Left lobe of liver (tissue), 2 donors: ENCODE measurements at places on chromosomes 5 and 9. TPM values are rescaled to one million over a fixed set of nuclear protein-coding genes. Genes with fewer than 3 reads are reported as not detected.

- peak; percentile 65 for DNase-seq
These were observed 89.8 kb downstream of the SLC1A3 start for GRCh38 chr5:36696059-36696673.

DNA sequence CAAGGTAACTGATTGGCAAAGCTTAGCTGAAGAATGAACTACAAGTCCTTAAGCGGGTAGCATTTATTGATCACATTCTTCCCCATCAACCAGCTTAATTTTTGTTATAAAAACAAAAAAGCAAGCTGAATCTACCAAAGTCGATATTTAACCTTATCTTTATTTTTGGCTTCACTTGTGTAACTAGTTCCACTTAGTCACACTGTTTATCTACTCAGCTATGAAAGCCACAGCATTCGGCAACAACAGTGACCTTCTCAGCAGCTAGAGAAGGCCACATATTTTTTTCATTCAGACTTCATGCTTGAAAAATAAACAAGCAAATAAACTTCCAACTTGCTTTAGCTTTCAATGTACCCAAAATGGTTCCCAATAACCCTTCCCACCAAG lies 69.4 kb downstream of the KLHL3 start:
- no peak for DNase-seq

GRCh38 chr5:94395468-94395867 lies 222.9 kb downstream of the KIAA0825 start:
- no peak for DNase-seq

GRCh38 chr9:117720066-117720465 lies 15.9 kb downstream of the TLR4 start:
- no peak for DNase-seq

GRCh38 chr9:114561771-114562170 lies 25.8 kb upstream of the ATP6V1G1 start:
- DNase-seq: no peak

DNA sequence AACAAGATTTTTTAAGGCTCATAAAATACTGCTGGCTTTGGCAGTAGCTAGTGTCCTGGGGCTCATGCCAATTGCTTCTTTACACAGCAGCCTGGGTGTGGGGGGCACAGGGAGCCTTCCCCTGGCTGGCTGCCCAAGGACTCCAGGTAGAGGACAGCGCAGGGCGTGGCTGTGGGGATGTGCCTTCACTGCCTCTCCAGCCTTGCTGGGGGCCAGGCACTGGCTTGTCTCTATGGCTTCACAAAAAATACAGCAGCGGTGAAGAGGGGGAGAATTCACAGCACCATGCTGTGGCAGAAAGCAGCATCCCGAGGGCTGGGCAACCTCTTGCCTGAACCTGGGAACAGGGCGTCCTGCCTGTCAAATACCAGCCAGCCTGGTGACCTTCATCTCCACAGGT lies 57.4 kb downstream of the DAP start:
- peak; percentile 72 for DNase-seq

GRCh38 chr9:4604678-4605095 lies 57.4 kb upstream of the PLPP6 start:
- DNase-seq: peak; percentile 67

DNA sequence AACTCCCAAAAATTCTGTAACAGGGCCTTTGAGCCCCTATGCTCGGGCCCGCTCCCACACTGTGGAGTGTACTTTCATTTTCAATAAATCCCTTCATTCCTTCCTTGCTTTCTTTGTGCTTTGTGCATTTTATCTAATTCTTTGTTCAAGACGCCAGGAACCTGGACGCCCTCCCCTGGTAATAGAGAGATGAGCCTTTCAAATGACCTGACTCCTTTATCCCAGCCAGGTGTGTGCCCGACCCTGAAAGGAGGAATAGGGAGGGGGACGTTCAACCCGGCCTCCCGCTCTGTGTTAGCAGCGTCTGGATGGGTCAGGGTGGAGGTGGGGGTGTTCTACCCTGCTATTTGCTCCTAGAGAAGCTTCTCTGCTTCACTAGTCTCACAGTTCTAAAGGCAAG lies 53.9 kb downstream of the FXN start:
- no peak for DNase-seq

GRCh38 chr9:104907278-104907951 lies 20.5 kb downstream of the ABCA1 start:
- DNase-seq: peak; percentile 71

DNA sequence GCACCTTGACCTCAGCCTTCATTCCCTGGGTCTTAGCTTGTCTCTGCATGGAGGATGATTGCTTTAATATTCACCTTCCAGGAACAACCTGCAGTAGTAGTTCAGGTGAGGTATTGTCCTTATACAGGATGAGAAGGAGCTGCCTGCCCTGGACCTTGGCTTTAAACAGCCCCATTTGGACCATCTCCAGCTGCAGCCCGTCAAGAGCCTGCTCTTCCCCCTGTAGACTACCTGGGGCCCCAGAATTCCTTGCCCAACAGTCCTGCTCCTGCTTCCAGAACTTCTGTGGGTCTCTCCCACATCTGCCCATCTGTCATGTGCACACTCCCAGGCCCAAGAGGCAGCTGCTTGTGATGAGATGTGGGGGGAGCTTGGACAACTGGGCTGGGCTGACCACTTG lies 12.2 kb upstream of the OTP start:
- no peak for DNase-seq

- no peak for DNase-seq
These were observed 169.0 kb downstream of the DOCK2 start for GRCh38 chr5:169805937-169806700.

GRCh38 chr9:69757996-69758675 lies 1.7 kb downstream of the PTAR1 start:
- DNase-seq: no peak

DNA sequence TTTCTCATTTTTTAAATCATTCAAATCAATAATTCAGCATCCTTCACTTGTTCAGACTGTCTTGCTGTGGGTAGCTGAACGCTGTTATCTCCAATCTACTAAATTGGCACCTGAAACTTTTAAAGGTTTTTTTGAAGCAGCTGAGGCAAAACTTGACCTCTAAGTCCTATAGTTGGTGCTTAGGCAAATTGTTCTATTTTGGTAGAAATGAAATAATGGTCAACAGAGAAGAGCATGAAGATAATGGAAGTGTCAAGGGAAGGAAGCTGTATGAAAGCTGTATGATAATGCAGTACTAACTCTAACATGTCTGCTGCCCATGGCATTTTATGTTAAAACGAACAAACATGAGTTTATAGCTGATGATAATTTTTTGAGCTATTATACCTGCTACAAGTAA lies 138.0 kb downstream of the GDNF start:
- no peak for DNase-seq

DNA sequence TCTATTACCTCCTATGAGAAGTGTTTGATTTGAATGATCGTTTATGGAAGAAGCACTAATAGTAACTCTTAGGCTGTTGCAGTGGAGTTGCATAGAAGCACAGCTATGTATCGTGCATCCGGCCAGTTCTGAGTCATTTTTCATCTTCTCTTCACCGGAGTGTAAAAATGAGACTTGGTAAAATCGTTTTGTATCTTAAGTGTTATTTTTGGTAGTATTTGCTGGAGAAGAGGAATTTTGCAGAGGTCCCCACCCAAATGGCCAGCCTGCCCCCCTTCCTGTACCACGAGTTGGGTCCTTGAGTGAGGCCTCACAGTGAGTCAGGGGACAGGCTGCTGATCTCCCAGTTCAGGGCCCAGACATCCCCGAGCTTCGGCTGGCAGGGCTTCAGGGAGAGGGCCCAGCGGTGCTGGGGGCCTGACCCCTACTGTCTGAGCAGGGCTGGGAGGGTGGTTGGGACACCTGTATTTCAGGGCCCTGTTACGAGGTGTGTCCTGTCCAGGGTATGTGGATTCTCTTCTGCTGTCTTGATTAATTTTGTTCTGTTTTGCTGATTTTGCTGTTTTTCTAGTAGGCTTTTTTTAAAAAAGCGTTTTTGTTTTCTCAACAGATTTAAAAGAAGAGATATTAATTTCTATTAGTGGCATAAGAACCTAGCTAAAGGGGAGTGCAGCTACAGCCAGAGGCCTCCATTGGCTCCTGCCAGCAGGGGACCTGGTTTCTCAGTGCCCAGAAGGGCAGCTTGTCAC lies 210.8 kb downstream of the TRIO start:
- DNase-seq: no peak

DNA sequence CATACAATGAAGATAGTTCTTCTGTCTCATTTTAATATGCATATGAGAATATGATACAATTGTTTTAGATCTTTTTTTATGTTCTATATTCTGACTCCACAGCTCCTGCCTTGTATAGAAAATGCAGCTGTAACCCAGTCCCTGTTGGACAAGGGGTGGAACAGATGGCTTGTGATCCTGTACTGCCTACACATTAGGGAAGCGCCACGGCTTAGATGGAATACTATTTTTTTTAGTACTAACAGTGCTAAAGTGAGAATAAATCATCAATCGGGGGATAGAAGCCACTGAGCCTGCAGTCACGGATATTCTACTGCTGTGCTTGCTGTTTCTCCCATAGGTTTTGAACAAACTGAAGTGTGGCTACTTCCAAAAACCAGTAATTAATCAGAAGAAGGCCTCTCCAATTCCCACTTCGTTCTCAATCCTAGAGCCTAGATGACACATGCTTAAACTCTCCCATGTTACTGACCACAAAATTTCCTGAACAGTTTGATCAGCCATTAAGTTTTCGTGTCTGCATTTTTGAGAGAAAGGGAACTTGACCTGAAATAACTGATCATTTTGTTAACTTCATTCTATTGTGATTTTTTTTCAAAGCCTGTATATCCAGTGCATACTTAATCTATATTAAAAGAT lies 150.3 kb downstream of the CDH18 start:
- no peak for DNase-seq

Gene GRM6
- total RNA-seq: not detected

Gene PHAX
- total RNA-seq: 13.6 TPM

Gene BHMT2
- total RNA-seq: 374 TPM

Gene CD180
- total RNA-seq: 0.38 TPM

Gene C8G
- 411 TPM for total RNA-seq

Gene EQTN
- total RNA-seq: not detected

Gene KCNV2
- not detected for total RNA-seq
